ENCODE measurements at places on chromosomes 6 and 20.

DNA sequence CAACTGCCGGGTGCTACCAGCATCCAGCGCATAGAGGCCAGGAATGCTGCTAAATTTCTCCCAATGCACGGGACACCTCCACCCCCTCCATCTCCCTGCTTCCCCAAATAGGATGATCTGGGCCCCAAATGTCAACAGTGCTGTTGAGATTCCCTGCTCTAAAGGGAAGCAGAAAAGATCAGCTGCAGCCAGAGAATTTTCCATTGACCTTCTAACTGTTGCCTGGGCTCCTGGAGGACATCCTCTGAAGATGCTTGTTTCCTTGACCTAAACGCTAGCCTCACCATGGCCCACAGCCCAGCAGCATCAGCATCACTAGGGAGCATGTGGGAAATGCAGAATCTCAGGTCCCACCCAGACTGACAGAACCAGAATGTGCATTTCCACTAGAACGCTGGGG is 161.3 kb downstream of the GMPR start:
- H3K4me1 ChIP-seq, result peaks cover 3% of the 10 kb centered on the region
- H3K27ac ChIP-seq, result no peak overlapping the region
- H3K27me3 ChIP-seq, result no peaks in the 10 kb centered on the region
- no peaks in the 10 kb centered on the region for H3K36me3 ChIP-seq

GRCh38 chr6:46948699-46949098 is 27.0 kb upstream of the ADGRF5 start:
- no peak overlapping the region for H3K27ac ChIP-seq
- DNase-seq, result peak; percentile 31
- peaks cover 11% of the 10 kb centered on the region for H3K4me1 ChIP-seq
- H3K4me3 ChIP-seq, result no peak overlapping the region
- H3K27me3 ChIP-seq, result no peaks in the 10 kb centered on the region

GRCh38 chr20:40887105-40887504 is 141.5 kb upstream of the TOP1 start:
- H3K27ac ChIP-seq, result no peak overlapping the region
- H3K36me3 ChIP-seq, result no peaks in the 10 kb centered on the region
- no peak overlapping the region for H3K4me3 ChIP-seq
- H3K4me1 ChIP-seq, result no peaks in the 10 kb centered on the region
- H3K27me3 ChIP-seq, result no peaks in the 10 kb centered on the region

DNA sequence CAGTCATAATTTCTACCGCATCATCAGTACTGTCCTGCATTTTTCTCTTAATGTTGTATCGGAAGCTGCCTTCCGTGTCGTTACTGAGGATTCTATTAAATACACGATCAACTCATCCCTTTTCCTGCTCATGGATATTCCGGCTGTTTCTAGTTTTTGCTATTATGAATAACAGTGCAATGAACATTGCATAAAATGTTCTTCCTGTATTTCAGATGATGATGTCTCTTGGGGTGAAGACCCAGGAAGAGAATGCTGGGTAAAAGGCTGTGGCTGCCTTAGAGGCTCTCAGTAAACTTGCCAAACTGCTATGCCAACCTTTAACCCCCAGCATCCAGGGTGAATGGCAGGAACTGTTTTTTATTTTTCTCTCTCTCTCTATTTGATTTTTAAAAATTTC is 24.1 kb upstream of the EPB41L1 start:
- no peak for DNase-seq
- H3K27ac ChIP-seq, result no peak overlapping the region
- H3K36me3 ChIP-seq, result no peaks in the 10 kb centered on the region
- no peaks in the 10 kb centered on the region for H3K27me3 ChIP-seq

DNA sequence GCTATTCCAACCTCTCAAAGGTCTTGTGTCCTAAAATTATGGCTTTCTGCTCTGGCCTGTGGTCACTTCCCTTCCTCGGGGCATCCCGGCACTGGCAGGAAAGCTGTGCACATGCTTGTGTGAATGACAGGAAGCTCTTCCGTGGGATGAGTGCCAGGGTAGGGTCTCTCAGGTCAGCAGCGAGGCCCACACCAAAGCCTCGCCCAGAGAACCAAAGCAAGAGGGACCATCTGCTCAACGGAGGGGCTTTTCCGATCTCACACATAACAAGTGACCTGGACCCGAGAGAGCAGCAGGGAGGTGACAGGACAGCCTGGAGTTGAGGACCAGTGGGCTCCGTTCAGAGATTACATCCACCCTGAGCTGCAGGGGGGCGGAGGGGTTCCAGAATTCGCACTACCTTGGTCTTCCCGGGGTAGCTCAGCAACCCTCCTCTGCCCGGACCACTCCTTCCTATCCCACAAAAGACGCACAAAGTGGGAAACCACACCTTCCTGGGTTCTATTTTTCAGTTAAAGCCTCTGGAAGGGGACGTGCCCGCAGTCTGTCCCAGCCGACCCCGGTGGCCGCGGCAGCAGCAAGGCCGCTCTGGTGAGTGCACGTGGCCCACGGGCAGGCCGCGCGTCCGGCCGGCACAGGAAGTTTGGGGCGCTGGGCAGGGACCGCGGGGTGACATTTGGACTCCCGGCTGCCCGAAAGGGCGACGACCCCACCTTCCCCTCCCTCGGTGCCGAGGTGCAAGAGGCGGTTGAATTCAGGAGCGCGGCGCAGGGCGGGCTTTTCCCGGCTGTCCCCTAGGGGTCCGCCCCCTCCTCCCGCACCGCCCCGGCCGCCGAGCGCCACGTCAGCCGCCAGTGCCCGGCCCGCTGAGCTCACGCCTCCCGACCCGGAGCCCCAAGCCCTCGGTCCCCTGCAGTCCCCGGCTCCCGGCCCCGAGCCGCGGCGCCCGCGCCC is 988 bp downstream of the TXNDC5 start:
- H3K36me3 ChIP-seq, result no peaks in the 10 kb centered on the region
- peak; percentile 65 for DNase-seq
- H3K27me3 ChIP-seq, result no peaks in the 10 kb centered on the region
- H3K27ac ChIP-seq, result peak overlapping the region; percentile 78
- peak overlapping the region; percentile 57 for H3K4me3 ChIP-seq
- H3K4me1 ChIP-seq, result peaks cover 30% of the 10 kb centered on the region

GRCh38 chr6:123159861-123160260 is 163.8 kb downstream of the CLVS2 start:
- no peaks in the 10 kb centered on the region for H3K36me3 ChIP-seq
- H3K27ac ChIP-seq, result no peak overlapping the region
- no peaks in the 10 kb centered on the region for H3K27me3 ChIP-seq
- DNase-seq, result no peak
- no peak overlapping the region for H3K4me3 ChIP-seq

GRCh38 chr6:140766999-140767398 is 1365.7 kb upstream of the GJE1 start:
- no peak overlapping the region for H3K4me3 ChIP-seq
- DNase-seq, result no peak
- H3K4me1 ChIP-seq, result no peaks in the 10 kb centered on the region
- H3K27me3 ChIP-seq, result no peaks in the 10 kb centered on the region
- H3K36me3 ChIP-seq, result no peaks in the 10 kb centered on the region
- H3K27ac ChIP-seq, result no peak overlapping the region

GRCh38 chr6:29968905-29969304 is 26.6 kb downstream of the HLA-A start:
- peaks cover 33% of the 10 kb centered on the region for H3K4me1 ChIP-seq
- H3K27me3 ChIP-seq, result no peaks in the 10 kb centered on the region
- DNase-seq, result no peak
